ENCODE measurements at places on chromosomes 2 and 18. TPM values are rescaled to one million over a fixed set of nuclear protein-coding genes. Genes with fewer than 3 reads are reported as not detected.

DNA sequence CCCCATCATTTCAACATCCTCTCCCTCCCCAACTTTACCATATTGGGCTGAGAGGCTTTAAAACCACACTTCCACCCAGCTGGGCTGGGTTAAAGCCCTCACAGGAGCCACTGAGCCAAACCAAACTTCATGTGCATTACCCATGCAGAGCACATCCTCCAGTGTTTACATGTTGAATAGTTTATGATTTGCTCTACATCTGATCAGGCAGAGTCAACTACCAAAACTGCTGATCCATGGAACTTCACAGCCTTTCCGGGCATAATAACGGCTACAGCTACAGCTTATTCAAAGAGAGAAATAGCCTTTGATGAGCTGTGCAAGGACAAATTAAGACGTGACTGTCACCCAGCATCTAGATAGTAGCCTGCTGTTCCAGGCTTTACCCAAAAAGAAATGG, 39.0 kb downstream of the MAIP1 start:
- no peak for DNase-seq

DNA sequence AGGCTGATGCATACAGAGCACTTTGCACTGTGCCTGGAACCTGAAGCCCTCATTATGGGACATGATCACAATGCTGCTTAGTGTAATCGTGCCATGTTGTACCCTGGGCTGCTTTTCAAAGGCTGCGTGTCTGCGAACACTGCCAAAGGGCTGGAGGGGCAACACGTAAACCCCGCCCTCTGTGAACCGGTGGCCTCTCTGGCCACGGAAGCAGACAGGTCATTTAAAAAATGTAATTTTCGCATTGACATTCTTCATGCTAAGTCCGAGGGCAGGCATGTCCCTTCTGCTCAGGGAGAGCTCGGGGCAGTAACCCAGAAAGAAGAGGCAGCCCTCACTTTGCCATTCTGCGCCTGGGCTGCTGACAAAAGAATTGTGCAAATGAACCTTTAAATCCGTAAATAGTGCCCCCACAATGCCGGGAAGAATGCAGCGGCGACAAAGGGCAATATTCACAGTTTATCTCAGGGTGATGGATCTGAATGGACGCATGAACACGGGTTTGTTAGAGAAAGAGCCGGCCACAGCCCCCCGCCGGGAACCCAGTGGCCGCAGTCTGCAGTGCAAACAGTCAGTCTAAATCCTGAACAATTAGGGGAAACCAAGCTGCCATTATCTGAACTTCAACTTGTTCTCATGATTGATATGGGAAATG, 226.1 kb downstream of the MYCN start:
- no peak for DNase-seq

GRCh38 chr18:12628706-12629702, 28.9 kb downstream of the SPIRE1 start:
- DNase-seq, result no peak

DNA sequence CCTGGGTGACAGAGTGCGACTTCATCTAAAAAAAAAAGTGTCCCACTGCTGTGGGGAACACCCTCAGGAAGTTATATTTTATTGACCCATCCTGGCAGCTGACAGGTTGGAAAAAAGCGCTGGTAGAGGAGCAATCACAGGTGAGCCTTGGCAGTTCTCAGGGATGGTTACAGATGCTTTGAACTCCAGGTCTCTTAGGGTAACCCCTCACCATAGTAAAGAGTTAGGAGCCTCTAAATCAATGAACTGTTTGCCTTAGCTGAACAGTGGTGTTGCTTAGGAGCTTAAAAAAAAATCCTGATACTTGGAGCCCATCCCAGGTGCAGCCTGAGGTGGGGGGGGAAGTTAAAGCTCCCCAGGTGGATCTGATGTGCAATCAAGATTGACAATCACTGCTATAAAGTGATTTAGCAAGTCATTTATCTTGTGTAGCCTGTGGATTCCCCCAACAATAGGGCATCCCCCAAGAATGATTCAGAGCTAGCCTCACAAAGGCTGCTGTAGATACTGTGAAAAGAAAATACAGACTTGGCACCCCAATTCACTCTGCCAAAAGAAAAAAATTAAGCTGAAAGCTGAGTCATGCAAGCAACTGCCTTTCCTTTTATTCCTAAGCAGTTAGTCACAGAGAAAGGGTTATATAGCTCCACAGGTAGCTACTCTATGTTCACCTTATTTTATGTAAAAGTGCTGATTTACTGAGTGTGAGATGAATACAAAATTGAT, 14.8 kb downstream of the SLC16A14 start:
- DNase-seq, result no peak

DNA sequence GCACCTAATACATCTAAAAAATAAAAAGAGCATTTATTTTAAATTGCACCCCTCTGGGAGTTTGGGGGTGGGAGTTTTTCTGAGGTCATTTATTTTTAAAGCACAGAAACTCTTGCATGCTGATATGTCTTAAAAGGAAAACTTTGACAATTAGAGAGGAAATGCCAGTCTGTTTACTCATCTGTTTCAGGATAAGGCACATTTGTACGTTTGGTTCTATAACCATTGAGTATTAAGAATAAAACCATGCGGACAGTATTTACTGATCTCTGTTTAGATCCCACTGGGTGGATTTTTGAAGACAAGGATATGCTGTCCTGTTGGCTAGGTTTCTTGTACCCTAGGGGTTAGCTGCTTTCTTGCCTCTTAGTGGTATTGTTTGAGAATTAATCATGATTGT, 122.9 kb downstream of the TANC1 start:
- DNase-seq, result no peak

GRCh38 chr2:11809586-11810236, 63.3 kb downstream of the LPIN1 start:
- DNase-seq, result no peak

GRCh38 chr2:174697255-174697654, 67.0 kb downstream of the CHRNA1 start:
- no peak for DNase-seq

- DNase-seq, result no peak
Observed at GRCh38 chr2:52117299-52117698, 1085.4 kb upstream of the NRXN1 start.

- DNase-seq, result no peak
Observed at GRCh38 chr2:206056286-206056685, 29.7 kb downstream of the INO80D start.

DNA sequence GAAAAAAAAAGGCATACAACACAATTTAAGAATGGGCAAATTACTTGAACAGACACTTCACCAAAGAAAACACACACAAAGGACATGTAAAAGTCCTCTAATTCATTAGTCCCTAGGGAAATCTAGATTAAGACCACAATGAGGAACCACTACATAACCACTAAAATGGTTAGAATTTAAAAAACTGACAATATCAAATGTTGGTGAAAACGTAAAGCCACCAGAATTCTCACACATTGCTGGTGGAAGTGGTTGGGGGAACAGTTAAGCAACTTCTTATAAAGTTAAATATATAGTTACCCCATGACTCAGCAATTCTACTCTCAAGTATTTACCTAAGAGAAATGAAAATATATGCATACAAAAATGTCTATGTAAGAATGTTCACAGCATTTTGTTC, 11.8 kb downstream of the RTN4 start:
- no peak for DNase-seq

GRCh38 chr2:186724736-186725135, 30.9 kb downstream of the FAM171B start:
- DNase-seq, result no peak

- no peak for DNase-seq
Observed at GRCh38 chr2:233469261-233470010, 97.1 kb downstream of the USP40 start.

DNA sequence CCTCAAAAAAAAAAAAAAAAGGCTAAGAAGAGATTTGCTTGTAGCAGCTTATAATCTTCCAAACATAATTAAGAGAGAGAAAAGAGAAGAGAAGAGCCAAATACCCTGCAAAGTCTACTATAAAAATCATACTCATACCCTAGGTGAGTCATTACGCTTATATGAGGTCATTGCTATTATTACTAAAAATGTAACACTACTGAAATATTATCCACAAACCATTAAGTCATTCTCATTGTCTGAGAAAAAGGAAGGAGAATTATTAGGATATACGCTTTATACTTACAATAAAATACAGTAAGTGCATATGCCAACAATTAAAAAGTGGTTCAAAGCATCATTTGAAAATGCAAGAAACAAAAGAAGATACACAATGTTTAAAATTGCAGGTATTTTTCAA, 66.5 kb downstream of the COLEC12 start:
- no peak for DNase-seq

DNA sequence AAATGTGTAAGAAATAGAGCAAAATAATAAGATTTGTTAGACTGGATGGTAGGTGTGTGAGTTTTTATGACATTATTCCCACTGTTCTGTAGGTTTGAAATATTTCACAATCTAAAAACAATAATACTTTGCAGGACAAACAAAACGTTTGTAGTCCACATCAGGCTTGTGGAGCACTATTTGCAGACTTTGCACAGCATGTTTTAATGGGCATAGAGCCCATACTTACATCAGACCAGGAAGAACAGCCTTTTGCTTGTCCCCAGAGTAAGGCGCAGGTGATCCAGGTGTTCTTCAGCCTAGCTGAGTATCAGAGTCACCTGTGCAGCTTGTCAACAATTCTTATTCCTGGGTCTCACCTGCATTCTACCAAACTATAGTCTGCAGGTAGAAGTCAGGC, 9.1 kb upstream of the STK39 start:
- no peak for DNase-seq

Gene PARD6G
- total RNA-seq, result 0.58 TPM

Gene APCDD1
- total RNA-seq, result 29.7 TPM

Gene DTYMK
- total RNA-seq, result 17.9 TPM

Gene FBLN7
- total RNA-seq, result 0.94 TPM
